ENCODE measurements at places on chromosomes 13 and 19. TPM values are rescaled to one million over a fixed set of nuclear protein-coding genes. Genes with fewer than 3 reads are reported as not detected.

The CGB2 gene
- total RNA-seq = not detected

The LIM2 gene
- not detected for total RNA-seq

The NTN5 gene
- total RNA-seq = not detected

The SMAD9 gene
- total RNA-seq = 9.2 TPM

The ZNF773 gene
- 1.7 TPM for total RNA-seq

The SMIM44 gene
- not detected for total RNA-seq

All from mammary microvascular endothelial cell (primary cell).